Stimulated activated naive CD8-positive, alpha-beta T cell treated with anti-CD3 and anti-CD28 coated beads, Interleukin-15, Interleukin-2, amounts not matched to agents 100 U/mL and 50 U/mL, for 24 hours (primary cell): ENCODE measurements at places on chromosomes 7 and 10.

- DNase-seq: no peak
Observed at GRCh38 chr7:115047958-115048720, 126.2 kb downstream of the MDFIC start.

DNA sequence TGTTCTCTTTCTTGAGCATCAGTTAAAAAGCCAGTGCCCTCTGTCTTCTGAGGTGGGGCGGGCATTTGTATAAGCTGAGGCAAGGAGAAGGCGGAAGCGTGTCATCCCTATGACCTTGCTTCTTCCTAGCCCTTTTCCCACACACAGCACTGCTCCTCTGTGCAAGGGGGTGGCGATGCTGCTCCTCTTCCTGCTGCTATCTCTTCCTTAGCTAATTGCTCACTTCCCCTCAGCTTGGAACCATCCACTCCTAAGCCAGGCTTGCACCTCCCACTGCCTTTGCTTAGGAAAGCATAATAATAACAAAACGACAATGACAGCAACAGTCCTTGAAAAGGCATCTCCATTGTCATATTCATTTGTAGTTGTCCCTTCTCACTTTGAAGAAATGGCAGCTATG lies 366.9 kb downstream of the PHTF2 start:
- DNase-seq: no peak

- DNase-seq: no peak
Observed at GRCh38 chr10:95920798-95921426, 13.1 kb downstream of the CC2D2B start.

- no peak for DNase-seq
Observed at GRCh38 chr10:112650588-112651030, 203.6 kb downstream of the VTI1A start.

DNA sequence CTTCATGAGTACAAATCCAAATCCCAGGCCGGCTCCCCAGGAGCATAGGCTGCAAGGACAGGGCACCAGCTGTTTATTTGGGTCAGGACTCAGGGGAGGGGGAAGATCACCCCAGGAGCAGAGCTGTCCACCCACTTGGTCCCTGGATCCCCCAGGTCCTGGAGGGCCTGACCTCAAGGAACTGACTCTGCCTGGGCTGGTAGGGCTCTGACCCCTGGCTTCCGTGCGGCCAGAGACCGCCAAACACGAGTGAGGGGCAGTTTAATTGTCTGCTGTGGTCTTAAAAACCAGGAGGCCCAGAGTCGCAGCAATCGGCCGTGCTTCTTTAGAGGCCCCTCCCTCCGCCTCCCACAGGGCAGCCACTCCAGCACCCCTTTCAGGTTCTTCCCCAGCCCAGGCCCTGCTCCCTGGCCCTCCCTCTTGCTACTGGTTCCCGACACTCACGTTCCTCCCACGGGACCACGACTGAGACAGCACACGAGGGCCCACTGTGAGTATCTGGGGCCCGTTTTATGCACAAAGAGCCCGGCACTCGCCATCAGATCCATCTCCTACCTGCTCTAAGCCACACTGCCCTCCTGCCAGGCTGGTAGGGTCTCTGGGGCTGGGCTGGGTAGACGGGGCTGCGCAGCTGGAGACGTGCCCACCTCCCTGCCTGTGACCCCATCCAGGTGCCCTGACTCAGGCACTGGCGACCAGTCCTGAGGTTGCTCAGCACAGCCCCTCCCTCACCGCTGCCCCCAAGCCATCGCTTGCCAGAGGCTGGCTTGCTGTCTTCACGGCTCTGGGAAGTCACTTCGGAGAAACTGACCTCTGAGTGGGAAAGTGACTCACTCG lies 30.0 kb upstream of the CFAP46 start:
- no peak for DNase-seq

GRCh38 chr7:151735851-151736402 lies 141.0 kb downstream of the PRKAG2 start:
- no peak for DNase-seq

- no peak for DNase-seq
Observed at GRCh38 chr7:47571331-47572093, 10.4 kb downstream of the TNS3 start.

- no peak for DNase-seq
Observed at GRCh38 chr7:67462781-67463191, 466.2 kb downstream of the TYW1 start.

DNA sequence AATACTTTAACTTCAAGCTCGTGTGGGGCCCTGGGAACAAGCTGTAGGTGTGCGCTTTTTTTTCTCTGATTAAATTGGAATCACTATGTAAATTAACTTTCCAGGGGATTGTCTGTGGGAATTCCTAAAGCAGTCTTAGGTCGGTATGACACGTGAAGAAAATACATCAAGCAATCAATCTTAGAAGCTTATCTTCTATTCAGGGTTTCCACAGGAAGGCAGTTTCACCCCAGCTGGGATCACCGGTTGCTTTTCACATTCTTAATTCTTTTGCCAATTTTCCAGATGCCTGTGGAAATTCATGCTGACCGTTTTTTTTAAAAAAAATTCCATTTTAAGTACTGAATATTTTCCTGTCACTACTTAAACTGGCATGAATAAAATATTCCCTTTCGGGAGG lies 41.9 kb downstream of the CAMK1D start:
- no peak for DNase-seq
